NCI-H2081 treated with DMSO at 0.1 percent for 48 hours (cell line): ENCODE measurements at places on chromosomes 1 and 21.

DNA sequence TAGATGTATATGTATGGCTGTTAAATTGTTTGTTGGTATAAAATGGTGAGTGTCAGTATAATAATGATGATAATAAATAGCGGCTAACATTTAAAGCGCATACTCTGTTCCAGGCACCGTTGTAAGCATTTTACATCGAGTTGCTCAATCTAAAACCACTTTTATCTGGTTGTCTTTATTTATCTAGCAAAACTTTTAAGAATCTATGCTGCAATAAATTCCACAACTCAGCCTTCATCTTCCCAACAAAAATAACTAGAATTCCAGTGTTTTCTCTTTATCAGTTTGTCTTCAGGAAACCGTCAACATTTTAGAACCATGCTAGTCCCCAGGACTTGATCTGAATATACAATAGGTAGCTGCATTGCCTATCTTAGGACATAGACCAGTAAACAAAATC, 19.3 kb upstream of the SLC16A1 start:
- no peak for DNase-seq

- no peak for DNase-seq
Measured at GRCh38 chr1:22592919-22593790, 29.9 kb downstream of the EPHA8 start.

GRCh38 chr1:236417336-236417735, 23.2 kb downstream of the EDARADD start:
- no peak for DNase-seq

GRCh38 chr1:154773551-154773950, 96.5 kb downstream of the KCNN3 start:
- DNase-seq, result no peak

DNA sequence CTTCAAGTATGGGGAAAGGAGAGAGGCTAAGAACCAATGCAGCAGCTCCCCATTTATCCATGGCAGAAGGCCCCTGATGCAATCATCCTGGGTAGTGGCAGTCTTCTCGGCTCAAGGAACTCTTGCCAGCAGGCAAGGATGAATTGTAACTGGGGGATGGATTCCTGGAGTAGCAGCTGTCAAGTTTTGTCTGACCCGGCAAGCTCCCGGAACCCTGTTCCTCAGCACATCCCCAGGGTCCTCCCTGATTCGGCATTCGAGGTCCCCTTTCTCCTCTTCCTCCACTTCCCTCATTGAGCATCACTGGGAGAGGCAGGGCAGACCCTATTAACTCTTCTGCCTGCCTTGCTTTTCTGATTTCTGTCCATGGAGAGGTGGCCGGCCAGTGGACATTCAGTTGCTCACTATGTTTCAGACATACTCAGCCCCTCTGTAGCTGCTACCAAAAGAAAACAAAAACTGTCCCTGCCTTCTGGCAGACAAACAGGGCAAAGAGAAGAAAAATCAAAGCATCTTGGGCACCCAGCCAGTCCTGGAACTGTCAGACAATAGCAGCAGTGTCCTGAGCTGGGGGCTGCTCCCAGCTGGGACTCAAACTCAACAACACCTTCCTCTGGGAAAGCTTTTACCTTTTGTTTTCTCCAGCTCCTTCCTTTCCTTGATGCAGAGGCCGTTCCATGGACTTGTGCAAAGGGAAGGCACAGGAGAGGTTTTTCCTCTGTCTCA, 5.6 kb upstream of the PTCH2 start:
- DNase-seq, result no peak

- DNase-seq, result no peak
Measured at GRCh38 chr1:186487163-186487562, 26.2 kb upstream of the PDC start.

- DNase-seq, result no peak
Measured at GRCh38 chr21:32914424-32915039, 111.2 kb upstream of the OLIG2 start.

DNA sequence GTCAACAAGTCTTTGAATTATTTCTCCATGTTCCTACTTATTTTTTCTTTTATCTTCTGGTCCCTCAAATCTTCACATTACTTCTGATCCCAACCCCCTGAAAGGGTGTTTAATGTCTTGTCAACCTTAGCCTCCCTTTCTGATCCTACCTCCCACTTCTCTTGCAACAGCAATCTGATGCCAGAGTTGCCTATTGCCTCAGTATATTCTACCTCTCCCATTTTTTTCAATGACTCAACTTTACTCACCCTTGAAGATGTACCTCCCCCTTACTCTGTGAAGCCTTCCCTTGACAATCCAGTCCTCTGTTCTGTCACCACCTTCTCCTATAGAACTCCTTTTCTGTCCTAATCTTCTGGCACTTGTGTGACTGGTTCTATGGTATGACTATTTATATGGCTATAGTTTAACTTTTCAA, 99.5 kb upstream of the CD55 start:
- DNase-seq, result no peak

DNA sequence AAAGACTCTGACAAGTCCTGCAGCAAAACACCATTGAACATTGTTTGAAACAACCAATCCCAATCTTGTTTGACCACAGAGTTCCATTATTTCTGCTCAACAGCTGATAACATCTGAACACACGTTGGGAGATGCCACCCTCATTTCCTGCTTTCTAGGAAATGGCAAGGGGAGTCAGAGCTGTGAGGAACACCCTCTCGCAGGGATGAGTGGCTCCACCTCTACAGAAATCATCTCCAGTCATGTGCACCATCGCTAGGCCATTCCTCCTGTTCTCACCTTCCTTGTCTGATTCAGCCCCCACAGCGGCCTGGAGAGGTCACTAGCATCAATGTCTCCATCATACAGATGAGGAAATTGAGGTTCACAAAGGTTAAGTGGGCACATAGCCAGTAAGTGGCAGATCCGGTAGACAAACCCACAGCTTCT, 22.4 kb upstream of the RUNX3 start:
- no peak for DNase-seq

- no peak for DNase-seq
Measured at GRCh38 chr1:30969903-30970302, 61.3 kb upstream of the SDC3 start.

DNA sequence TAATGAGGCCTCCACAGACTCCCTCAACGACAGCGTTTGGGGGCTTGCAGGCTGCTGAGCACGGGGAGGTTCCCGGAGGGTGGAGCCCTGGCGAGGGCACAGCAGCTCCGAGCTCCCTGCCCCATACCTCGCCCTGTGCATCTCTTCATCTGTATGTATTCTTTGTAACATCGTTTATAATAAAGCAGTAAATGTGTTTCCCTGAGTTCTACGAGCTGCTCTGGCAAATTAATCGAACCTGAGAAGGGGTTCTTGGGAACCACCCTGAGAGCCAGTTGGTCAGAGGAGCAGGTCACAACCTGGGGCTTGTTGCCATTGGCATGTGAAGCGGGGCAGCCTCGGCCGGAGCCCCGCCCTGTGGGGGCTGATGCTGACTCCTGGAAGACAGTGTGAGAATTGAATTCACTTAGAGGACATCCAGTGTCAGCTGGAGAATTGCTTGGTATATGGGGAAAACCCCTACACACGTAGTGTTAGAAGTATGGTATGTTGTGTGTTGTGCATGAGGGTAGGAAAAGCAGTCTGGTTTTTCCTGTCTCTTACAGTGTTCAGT, 11.5 kb downstream of the SLC37A1 start:
- DNase-seq, result peak; percentile 41

DNA sequence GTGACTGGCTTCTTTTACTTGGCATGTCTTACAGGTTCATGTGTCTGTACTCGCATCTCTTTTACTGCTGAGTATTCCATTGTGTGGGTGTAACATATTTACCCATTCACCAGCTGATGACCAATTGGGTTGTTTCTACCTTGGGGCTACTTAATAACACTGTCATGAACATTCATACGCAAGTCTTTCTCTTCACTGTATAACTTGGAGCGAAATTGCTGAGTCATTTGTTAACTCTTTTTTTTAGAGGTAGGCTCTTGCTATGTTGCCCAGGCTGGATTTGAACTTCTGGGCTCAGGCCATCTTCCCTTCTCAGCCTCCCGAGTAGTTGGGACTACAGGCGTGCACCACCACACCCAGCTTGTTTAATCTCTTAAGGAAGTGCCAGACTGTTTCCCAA, 6.5 kb downstream of the PYCR2 start:
- no peak for DNase-seq

DNA sequence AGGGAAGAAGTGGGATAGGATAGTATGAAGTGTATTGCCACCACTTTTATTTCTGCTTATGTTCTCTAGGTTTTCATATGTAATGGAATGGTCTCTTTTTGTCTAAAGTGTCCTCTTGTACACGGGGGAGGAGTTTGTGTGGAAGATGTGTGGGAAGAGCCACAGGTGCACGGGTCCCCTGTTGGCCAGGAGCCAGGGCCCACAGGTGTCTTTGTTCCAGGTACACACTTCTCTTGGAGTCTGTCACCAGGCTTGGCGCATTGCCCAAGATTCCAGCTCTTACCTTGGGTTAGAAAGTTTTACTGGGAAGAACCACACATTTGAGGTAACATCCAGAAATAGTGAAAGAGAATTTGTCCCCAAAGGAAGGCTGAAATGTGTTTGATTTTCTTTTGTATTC, 10.5 kb downstream of the TENT5C start:
- no peak for DNase-seq

GRCh38 chr1:153364766-153365666, 7.4 kb downstream of the S100A9 start:
- DNase-seq, result no peak

DNA sequence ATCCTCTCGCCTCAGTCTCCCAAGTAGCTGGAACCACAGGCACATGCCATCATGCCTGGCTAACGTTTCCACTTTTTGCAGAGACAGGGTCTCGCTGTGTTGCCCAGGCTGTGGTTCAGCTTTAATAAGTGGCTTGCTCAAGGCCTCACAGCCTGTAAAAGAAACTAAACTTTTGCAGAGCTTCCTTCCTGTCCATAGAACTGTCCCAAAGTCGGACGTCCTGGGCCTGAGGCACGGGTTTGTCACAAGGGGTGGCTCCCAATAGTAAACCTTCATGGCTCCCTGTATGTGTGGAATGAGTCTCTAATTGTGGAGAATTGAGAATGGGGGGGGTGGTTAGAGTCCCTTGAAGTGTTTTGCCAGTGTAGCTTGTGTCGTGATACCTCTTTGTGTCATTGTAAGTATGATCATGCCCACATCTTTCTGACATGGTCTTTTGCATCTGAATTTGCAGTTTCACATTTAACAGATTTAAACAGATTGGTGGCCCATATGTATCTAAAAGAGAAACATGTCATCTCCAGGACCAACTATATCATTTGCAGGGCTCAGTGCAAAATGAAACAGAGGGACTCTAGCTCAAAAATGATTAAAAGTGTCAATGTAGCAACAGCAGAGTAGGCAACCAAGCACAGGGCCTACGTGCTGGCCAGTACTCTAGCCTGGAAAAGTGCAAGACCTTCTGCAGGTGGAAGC, 332.1 kb downstream of the KIF26B start:
- DNase-seq, result no peak

DNA sequence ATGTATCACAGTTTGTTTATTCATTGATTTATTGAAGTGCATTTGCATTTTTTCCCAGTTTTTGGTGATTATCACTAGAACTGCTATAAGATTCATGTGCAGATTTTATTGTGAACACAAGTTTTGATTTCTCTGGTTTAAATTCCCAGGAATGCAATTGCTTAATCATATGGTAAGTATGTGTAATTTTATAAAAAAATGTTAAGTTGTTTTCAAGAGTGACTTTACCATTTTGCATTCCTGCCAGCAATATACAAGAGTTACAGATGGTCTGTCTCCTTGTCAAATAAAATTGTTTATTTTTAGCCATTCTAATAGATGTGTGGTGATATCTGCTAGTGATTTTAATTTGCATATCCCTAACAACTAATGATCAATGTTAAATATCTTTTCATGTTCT, 127.3 kb upstream of the APP start:
- no peak for DNase-seq

GRCh38 chr1:182527680-182528079, 61.4 kb downstream of the RNASEL start:
- DNase-seq, result no peak

DNA sequence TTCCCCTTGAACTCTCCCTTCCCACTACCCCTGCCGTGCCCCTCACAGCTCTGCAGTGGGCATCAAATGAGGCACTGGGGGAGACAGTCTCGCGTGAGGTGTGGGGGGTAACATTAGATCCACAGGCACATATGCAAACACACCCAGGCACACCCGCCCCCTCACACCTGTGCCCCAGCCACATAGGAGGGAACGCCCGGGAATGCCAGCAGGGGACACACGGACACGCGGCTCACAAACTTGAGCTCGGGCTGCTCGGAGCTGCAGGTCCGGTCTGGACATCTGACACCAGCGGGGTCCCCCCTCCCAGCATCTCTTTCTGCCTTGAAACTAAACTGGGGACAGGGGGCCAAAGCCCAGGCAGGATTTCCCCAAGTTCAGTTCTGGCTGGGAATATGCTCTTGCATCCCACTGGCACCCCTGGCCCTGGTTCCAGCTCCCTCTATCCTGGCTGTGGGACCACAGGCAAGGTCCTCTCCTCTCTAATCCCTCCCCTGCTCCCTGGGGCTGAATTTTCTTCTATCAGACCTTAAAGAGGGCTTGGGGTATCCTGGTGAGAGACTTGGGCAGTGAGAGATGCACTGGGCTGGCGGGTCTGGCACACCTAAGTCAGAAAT, 30.6 kb downstream of the CDCP2 start:
- DNase-seq, result no peak

DNA sequence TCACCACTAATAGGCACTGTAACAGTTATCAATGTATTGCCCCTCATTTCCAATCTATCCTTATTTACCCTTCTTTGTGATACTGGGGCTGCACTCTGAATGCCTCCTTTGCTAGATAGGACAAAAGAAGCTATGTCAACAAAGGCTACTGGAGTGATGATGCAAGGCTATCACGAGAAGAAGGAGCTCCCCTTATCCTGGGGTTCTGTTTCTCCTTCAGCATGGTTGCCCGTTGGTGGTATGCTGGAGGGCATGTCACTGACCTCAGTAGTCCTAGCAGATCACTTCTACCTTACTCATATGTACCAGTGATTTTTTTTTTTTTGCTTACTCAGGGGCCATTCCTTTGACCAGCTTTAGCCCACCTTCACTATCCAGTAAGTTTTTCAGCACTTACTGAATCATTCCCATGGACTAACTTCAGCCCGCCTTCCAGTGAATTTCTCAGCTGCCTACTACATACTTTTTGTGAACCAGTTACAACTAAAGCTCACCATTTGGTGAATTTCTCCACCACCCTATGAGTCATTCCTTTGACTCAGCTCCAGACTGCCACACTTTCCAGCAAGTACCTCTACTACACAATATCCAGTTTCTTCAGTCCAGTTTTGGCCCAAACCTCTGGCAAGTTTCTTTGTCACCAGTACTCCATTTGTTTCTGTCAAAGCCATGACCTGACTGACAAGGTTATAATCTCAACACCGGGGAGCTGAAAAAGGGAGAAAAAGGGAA, 944.5 kb downstream of the KCNT2 start:
- no peak for DNase-seq

GRCh38 chr1:220952961-220953643, 73.9 kb downstream of the HLX start:
- DNase-seq, result no peak
